ENCODE measurements at places on chromosomes 11 and 22.

DNA sequence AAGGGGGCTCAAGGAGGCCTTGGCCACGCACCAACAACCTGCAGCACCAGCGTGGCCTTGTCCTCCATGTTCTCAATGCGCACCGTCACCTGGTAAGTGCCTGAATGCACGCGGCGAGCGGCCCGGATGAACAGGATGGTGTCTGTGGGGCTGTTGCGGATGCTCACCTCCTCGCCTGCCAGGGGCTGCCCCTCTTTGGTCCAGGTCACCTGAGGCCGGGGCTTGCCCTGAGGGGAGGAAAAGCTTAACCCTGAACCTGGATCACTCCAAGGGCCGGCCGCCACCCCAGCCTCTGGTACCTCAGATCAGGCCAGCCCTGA, 19.0 kb downstream of the MYBPC3 start:
- DNase-seq, result no peak

DNA sequence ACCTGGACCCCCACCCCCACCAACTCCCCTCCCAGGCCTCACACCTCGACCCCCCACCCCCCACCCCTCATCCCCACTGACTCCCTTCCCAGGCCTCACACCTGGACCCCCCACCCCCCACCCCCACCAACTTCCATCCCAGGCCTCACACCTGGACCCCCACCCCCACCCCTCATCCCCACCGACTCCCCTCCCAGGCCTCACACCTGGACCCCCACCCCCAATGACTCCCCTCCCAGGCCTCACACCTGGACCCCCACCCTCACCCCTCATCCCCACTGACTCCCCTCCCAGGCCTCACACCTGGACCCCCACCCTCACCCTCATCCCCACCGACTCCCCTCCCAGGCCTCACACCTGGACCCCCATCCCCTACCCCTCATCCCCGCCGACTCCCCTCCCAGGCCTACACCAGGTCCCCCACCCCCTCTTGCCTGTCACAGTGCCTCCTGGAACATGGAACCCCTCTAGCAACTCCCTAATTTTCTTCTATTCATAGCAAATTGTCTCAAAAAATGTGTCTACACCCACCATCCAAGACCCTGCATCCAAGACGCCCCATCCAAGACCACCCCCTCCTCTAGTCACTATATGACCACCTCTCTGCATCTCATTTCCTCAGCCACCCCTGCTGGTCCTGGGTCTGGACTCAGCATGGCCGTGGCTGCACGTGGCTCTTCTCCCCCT, 36.9 kb upstream of the BRSK2 start:
- no peak for DNase-seq

GRCh38 chr11:69874178-69874983, 55.2 kb upstream of the FGF3 start:
- peak; percentile 32 for DNase-seq

- peak; percentile 90 for DNase-seq
These were observed at the start of gene TBCEL for GRCh38 chr11:121023848-121024751. Gene TBCEL, plus strand, starts transcription at chr11:121024102. Its CDS starts 21,589 bp downstream, at chr11:121045691.

- DNase-seq, result no peak
These were observed 18.3 kb downstream of the RGL4 start for GRCh38 chr22:23709107-23709506.

DNA sequence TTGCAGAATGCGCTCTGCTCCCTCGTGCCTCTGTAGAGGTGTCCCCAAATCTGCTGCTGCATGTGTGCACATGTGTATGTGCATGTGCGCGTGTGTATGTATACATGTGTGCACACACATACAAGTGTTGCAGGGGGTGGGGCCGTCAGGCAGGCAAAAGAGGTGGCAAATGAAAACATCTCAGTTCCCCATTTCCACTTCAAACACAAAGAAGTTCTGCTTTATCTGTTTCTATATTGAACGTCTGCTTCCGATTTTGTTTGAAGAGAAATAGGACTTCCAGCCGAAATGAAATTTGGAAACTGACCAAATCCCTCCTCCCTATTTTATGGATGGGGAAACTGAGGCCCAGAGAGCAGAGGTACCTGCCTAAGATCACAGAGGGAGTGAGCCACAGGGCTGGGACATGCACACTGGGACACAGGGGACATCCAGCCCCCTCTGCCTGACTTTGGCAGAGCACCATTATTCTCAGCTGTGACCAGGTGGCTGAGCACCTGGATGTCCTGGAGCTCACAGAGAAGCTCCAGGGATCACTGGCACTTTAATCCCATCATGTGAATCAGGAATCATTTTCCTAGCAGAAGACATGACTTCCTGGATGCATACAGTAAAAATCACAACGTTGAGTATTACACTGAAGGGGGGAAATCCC, 41.2 kb upstream of the ALX4 start:
- no peak for DNase-seq

GRCh38 chr22:32661737-32662586, 139.5 kb upstream of the TIMP3 start:
- no peak for DNase-seq

DNA sequence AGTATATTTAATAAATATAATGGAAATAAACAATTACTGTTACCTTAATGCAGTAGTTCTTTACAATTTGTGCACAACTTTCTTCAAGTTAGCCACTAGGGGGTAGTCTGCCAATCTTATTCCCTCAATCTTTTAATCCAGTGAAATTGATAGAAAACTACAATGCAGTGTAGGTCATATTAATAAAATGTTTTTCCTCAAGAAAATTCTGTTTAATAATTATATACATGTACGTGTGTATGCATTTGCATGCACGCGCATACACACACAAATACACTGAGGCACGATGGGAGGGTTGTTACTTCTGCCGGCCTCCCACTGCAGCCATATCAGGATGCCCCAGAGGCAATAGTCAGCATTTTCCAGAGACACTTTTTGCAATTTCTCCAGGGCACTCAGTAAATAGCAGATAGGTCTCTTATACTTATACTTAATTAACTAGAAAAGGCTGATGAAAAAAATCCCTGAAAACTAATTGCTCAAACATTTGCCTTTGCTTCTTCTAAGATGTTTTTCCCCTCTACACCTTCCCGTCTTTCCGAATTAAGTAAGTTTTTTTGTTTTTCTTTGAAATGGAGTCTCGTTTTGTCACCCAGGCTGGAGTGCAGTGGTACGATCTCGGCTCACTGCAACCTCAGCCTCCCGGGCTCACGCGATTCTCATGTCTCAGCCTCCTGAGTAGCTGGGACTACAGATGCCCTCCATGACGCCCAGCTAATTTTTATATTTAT, 3.1 kb downstream of the GAB2 start:
- no peak for DNase-seq

- no peak for DNase-seq
These were observed 112.2 kb downstream of the MTNR1B start for GRCh38 chr11:93081694-93082093.

DNA sequence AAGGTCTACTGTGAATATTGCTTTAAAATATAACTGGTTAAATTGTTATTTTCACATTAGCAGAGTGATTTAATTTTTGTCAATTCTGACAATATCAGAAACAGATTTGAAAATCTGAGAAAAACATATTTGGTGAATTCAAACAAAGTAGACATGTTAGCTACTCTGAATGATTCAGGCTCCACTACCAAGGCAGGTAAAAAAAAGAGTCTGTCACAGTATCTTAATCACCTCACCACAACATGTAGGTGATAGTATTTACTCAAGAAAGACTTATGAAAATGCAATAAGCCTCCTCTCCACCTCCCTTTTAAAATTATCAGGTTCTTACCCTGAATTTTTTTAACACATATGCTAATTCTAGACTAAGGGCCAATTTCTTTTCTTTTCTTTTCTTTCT, 42.6 kb downstream of the DDI1 start:
- no peak for DNase-seq

- DNase-seq, result no peak
These were observed 6.4 kb downstream of the CPT1A start for GRCh38 chr11:68835328-68835727.

- no peak for DNase-seq
These were observed 62.8 kb upstream of the BLID start for GRCh38 chr11:122178795-122179194.

DNA sequence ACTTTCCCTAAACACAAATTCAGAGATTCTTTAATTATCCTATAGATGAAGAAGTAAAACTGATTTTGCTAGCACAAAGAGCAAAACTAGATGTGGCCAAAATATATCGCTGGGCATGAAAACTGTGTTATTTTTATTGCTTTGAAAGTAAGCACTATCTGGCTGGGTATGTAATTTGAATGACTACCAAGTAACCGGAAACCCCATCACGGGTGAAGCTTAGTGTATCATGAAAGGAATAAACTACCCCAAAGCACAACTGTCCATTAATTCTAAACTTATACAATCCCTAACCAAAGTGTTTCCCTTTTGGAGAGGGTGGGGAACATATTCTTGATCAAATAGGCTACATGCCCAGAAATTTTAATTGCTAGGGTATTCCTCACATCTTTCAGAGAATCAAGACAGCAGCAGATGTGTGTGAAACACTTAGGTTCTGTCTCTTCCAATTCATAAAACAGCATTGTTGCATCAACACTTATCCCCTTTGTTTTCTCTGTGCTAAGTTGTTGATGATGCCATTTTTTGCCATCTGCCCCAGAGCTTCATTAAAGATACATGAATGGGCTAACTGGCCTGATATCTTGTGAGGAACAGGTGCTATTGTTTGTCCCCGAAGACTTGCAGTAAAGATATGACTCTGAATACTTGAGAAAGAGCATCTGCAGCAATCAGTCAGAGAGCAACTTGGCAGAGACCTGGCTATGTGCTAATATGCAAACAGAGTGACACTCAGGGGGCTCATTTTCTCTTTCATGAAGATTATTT, 238.2 kb downstream of the SOX6 start:
- no peak for DNase-seq

GRCh38 chr11:120195601-120196320, 15.1 kb upstream of the OAF start:
- DNase-seq, result no peak

DNA sequence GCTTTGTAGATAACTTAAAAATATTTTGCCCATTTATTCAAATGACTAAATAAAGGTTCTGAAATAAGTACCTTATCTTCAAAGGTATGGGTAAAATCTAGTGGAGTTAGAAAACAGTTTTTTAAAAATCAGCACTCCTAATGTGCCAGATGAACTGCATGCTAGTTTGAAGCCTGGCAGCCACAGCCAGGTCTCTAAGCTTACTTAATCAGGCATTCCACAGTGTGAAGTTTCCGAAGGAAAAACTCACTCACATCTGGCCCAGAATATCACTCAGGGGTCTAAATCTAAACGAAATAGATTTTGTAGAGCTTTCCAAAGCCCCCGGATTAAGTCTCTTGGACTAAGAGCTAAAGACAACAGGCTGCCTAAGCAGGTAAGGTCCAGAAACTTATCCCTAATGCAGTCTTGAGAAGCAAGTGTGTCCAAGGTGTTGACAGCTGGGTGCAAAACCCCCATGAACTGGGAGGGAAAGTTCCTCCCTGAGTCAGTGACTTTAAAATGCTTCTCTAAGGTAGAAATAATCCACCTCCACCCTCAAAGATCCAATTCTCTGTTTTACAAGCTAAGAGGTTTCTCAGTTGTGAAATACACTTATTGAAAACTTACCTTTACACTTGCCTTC, 157.6 kb downstream of the FCHSD2 start:
- DNase-seq, result no peak

- no peak for DNase-seq
These were observed 58.7 kb upstream of the SLC5A12 start for GRCh38 chr11:26780376-26781085.

DNA sequence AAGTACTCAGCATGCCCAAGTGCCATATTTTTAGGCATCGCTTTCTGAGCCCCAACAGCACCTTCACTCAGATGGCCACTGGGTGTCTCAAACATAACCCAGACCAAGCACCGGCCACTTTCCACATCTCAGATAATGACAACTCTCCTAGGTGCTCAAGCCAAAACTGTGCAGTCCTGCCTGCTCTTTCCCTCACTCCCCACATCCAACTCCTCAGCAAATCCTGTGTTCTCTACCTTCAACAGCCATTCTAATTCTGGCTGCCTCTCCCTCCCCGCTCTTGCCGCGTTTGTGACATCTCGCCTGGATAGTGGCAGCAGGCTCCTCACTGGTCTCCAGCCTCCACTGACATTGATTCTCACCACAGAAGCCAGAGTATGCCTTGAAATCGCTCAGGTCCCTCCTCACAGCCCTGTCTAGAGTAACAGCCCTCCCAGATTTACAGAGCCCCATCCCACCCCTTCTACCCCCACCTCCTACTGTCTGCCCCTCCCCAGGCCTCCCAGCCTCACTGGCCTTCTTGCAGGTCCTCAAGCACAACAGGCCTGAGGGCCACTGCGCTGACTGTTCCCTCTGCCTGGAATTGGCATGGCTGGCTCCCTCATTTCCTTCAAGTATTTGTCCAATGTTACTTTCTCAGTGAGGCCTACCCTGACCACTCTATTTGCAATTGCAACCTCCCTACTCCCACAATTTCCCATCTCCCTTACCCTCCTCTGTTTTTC, 1.3 kb upstream of the PHETA2 start:
- peak; percentile 45 for DNase-seq

DNA sequence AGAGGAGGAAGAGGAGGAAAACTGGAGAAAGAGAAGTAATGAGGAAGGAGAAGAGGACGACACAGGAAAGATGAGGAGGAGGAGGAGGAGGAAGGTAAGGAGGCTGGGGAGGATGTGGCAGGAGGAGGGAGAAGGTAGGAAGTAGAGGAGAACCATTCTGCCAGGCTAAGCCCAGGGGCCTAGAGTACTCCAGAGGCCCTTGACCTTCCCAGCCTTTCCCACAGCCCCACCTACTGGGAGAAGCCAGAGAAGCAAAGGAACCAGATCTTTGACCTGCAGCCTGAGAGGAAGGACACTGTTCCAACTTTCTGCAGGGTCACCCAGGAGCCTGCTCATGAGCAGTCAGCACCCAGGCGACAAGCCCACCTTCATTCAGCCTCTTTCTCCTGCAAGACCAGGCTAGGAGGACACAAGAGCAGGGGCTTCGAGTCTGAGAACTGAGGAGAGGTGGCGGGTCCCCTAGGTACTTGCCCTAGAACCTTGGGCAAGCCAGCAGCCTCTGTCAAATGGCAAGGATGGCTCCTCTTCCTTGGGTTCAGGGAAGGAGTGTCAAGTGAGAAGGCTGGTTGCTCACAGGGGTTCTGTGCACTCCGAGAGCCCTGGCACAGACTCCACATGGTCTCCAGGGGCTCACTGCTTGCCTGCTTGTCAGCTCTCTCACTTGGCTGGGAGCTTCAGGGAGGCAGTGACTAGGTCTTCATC, 27.9 kb upstream of the OAF start:
- peak; percentile 42 for DNase-seq

- no peak for DNase-seq
These were observed 11.7 kb downstream of the CAPRIN1 start for GRCh38 chr11:34063061-34063795.

GRCh38 chr11:65254724-65255123, 7.0 kb upstream of the POLA2 start:
- no peak for DNase-seq

DNA sequence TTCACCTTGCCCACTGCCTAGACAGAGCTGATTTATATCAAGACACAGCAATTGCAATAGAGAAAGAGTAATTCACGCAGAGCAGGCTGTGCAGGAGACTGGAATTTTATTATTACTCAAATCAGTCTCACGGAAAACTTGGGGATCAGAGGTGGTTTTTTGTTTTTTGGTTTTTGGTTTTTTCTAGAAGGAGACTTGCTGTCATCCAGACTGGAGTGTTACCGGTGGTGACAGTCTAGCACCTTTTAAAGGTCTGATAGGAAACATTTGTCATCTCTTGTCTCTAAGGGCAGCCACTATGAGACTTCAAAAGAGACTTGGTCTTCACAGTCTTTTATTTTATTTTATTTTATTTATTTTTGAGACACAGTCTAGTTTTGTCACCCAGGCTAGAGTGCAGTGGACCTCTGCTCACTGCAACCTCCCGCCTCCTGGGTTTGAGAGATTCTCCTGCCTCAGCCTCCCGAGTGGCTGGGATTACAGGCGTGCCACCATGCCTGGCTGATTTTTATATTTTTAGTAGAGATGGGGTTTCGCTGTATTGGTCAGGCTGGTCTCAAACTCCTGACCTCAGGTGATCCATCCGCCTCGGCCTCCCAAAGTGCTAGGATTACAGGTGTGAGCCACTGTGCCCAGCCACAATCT, 19.1 kb downstream of the APOBEC3H start:
- DNase-seq, result peak; percentile 67

Data from activated CD8-positive, alpha-beta memory T cell treated with anti-CD3 and anti-CD28 coated beads for 24 hours (primary cell).